Activated T-cell treated with anti-CD3 and anti-CD28 coated beads, Interleukin-2, amount 50 U/mL, for 48 hours (primary cell): ENCODE measurements at places on chromosomes 7 and 10.

DNA sequence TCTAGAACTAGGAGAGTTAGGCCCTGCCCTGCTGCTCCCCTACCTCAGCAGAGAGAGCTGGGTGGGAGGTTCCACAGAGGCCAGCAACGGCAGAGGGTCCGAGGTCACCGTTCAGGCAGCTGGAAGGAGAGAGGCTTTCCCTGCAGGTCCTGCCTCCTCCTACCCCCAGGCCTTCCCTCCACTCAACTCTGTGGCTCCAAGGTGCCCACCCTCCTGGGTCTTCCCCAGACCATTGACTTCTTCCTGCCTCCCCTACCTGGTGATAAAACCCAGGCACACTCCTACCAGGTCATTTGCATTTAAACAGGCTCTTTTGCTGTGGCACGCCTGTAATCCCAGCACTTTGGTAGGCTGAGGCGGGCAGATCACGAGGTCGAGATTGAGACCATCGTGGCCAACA lies 515.3 kb upstream of the FOXK1 start:
- DNase-seq = no peak

- DNase-seq = no peak
Observed at GRCh38 chr7:28065308-28065707, 115.3 kb downstream of the JAZF1 start.

GRCh38 chr10:120511165-120511564 lies 54.1 kb downstream of the PLPP4 start:
- DNase-seq = no peak

GRCh38 chr10:92729886-92730285 lies 40.1 kb downstream of the HHEX start:
- no peak for DNase-seq

GRCh38 chr10:78266741-78267469 lies 233.2 kb downstream of the RPS24 start:
- no peak for DNase-seq

DNA sequence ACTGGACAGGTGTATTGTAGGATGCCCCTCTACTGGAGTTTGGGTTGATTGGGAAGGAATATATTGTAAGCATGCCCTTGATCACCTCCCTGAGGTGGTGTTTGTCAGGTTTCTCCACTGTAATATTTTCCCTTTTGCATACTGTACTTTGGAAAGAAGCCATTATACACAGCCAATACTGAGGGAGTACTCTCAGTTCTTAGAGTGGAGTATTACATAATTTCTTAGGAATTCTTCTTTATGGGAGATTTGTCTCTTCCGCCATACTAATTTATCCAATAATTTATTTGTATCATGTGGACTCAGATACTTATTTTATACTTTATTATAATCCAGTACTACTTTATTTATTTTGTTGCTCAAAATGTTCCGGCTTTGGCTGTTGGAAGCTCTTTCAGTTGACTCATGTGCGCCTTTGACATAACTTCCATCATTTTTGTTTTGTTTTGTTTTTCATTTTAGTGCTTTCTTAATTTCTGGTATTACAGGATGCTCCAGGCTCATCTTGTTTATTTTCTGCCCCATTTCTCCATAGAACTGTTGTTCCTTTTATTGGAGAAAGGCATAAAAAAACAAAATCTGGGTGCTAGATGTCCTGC lies 29.7 kb downstream of the MKLN1 start:
- no peak for DNase-seq

DNA sequence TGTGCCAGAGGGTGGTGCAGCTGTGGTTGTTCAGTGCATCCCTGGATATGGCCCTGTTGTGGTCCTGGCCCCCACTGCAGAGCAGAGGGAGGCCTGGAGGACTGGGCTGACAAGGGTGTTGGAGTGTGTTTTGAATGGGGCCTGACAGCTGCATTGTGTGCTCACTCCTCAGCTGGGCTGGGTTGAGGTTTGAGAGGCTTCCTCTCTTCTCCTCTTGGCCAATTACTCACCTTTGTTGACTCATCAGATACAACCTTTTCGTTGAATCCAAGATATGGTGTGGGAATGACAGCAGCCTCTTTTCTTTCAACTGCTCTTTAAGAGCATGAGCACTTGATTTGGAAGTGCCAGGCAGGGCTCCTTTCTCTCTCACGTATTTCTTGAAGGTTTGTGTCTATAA lies 228.5 kb upstream of the COBL start:
- DNase-seq = no peak

DNA sequence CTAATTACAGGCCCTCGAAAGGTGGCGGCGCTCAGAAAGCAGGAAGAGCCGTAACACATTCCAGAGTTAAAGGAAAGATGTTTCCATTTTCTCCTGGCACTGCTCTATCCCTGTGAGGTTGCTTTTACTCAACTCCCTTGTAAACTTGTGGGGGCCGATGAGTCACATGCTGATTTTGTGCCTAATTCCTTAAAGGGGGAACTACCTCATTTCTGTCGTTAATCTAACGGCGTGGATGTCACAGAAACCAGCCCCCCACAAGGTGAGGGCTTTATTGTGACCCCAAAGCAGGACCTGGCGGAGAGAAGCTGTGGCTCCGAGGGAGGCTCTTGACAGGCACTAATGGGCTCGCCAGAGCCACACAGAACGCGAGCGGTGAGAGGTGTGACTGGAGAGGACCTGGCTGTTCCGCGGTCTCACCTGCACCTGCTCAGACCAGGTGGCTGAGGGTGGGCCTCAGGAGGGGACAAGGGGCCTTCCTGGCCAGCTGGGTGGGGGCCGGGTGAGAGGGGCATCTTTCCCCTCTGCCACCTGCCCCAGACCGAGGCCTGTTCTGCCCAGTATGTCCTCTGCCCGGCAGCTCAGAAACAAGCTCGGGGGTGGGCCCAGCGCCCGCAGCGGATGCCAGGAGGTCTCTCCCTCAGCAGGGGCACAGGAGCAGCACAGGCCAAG lies 50.9 kb downstream of the CALML3 start:
- no peak for DNase-seq

- DNase-seq = no peak
Observed at GRCh38 chr7:147944321-147944720, 646.2 kb upstream of the C7orf33 start.

DNA sequence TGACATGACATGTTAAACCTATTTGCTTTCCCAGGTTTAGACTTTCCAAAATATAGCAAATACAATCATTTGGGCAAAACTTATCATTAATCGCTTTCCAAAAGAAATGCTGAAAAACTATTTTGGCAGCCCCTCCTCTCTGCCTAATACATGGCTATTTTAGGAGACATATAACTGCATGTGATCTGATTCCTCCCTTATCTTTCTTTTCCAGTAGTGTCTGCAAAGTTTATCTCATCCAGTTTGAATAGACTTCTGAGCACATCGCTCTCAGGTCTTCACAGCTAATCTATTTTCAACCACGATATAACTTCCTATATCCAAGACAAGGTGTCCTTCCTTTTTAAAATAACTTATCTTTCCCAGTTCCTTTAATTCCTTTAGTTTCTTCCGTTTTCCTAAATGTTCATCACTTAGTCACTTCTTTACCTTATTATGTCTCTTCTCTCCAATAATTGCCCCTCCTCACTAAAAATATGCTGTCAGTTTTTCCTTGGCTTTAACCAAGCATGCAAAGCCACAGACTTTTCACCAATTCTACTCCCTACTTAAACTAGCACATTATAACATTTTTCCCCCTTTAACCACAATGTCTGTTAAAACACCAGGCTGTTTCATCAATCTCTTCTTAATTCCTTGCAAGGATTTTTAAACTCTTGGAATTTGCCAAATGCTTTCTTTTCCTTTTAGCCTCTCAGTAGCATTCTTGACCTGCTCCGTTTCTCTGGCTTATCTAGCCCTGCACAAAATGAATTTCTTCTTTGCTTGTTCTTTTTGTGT lies 24.4 kb downstream of the GNG11 start:
- DNase-seq = no peak

DNA sequence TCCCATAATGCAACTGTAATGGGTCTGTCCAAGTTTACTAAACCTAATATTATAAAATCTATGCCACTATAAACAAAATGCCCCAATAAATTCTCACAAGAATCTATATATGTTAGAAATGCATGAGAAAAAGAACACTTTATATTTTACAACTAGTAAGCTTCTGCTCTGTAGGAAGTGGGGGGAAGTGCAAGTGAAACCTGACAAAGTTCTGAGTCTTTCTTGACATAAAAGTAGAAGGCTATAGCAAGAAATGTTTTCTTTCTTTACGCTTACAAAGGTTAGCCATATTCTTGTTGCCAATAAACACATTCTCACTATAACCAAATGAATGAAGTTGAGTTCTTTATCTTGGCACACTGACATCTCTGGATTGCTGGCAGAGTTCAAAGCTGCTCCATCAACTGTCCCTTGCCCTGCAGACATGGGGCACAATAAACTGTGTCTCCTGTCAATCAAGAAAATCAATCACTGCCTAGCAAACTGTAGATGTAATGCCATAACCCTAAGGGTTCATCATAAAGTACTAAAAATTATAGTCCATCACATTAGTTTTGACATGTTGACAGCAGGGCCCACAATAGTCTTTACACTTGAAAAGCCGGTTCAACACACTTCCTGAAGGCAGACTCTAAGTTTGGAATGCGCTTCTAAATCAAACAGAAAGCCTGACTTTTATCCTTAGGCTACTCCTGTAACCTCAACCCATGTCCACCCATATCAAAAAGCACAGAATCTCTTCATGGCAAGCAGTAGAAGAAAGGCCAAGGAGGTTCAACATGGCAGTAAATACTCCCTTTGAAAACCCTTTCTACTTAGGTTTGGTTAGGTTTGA lies 58.6 kb downstream of the TPK1 start:
- no peak for DNase-seq

GRCh38 chr7:2143981-2144595 lies 88.7 kb downstream of the MAD1L1 start:
- no peak for DNase-seq
